ENCODE measurements at places on chromosomes 6 and 20. TPM values are rescaled to one million over a fixed set of nuclear protein-coding genes. Genes with fewer than 3 reads are reported as not detected.

GRCh38 chr6:116136373-116136772, 10.4 kb upstream of the COL10A1 start:
- no peak for DNase-seq

- peak; percentile 31 for DNase-seq
Observed at GRCh38 chr20:50089140-50089786, 23.7 kb downstream of the UBE2V1 start.

- no peak for DNase-seq
Observed at GRCh38 chr6:132063204-132063603, 112.0 kb upstream of the CCN2 start.

DNA sequence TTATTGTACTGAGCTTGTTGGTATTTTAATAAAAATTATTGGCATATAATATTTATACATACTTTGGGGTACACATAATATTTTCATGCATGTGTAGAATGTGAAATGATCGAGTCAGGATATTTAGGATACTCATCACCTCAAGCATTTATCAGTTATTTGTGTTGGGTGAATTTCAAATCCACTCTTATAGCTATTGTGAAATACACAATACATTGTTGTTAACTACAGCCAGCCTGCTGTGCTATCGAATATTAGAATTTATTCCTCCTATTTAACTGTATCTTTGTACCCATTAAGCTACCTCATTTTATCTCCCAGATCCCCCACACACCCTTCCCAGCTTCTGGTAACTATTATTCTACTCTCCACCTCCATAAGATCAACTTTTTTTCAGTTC, 14.6 kb upstream of the MICB start:
- DNase-seq = no peak

- DNase-seq = no peak
Observed at GRCh38 chr6:113343940-113344339, 513.2 kb upstream of the MARCKS start.

DNA sequence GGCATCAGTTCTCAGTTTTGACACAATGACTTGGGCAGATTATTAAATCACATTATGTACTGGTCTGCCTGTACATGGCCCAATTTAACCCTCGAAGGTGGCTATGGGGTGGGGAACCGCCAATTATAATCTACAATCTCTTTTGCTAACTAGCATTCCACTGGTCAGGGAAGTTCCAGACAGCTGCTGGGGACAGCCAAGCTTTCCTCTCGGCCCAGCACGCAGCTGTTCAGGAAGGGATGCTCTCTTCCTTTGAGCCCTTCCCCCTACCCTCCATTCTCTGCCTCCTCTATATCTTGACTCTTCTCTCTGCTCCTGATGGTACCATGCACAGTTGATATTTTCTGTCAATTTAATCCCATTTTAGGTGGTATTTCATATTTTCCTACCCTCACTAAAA, 233.5 kb upstream of the AGPAT4 start:
- DNase-seq = no peak

GRCh38 chr6:127641905-127642304, 64.9 kb downstream of the C6orf58 start:
- no peak for DNase-seq

DNA sequence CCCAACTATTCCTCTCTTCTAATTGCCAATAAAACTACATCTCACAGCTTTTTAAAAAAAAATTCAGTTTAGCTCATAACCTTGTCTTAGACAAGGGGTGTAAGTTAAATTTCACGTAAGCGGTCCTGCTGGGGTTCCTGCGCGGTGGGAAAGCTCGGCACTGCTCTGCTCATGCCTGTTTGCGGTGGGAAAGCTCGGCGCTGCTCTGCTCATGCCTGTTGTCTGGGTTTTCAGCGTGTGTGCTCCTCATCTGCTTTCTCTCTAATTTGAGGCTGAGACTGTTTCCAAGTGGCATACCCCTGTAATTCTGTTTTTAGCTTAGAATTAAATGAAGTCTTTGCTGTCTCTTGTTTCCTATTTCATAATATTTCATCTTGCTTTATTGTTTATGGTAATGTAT, 18.6 kb downstream of the ARID1B start:
- DNase-seq = no peak

TRIM10 gene
- total RNA-seq = 1.9 TPM

JAG1 gene
- total RNA-seq = 7.5 TPM

DNA sequence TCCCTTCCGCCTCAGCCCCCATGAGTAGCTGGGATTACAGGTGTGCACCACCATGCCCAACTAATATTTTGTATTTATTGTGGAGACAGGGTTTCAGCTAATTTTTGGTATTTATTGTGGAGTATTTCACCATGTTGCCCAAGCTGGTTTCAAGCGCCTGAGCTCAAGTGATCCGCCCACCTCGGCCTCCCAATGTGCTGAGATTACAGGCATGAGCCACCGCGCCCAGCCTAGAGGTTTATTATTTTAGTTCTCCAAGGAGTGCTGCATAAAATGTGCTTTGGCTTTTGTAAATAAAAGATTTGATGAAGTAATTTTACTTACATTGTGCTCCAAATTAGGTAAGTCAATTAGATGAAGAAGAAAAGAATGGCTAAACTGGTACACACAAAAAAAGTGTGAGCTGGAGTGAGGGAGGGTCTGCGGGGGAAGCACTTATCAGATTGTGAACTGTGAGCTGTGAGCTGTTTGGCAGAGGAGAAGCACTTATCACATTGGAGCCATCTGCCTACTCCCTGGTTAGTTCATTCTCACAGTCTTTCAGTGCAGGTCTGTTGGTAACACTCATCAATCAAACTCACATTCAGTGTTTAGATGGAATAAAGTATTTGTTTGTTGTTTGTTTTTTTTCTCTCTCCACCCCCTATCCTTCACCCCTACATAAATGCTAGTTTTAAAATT, 398.0 kb downstream of the EPHA7 start:
- no peak for DNase-seq

GRCh38 chr6:92538275-92538674, 881.1 kb downstream of the EPHA7 start:
- DNase-seq = no peak

BEND6 gene
- total RNA-seq = not detected

CALHM5 gene
- 0.11 TPM for total RNA-seq

- DNase-seq = no peak
Observed at GRCh38 chr6:116381000-116381399, 10.3 kb downstream of the DSE start.

DNA sequence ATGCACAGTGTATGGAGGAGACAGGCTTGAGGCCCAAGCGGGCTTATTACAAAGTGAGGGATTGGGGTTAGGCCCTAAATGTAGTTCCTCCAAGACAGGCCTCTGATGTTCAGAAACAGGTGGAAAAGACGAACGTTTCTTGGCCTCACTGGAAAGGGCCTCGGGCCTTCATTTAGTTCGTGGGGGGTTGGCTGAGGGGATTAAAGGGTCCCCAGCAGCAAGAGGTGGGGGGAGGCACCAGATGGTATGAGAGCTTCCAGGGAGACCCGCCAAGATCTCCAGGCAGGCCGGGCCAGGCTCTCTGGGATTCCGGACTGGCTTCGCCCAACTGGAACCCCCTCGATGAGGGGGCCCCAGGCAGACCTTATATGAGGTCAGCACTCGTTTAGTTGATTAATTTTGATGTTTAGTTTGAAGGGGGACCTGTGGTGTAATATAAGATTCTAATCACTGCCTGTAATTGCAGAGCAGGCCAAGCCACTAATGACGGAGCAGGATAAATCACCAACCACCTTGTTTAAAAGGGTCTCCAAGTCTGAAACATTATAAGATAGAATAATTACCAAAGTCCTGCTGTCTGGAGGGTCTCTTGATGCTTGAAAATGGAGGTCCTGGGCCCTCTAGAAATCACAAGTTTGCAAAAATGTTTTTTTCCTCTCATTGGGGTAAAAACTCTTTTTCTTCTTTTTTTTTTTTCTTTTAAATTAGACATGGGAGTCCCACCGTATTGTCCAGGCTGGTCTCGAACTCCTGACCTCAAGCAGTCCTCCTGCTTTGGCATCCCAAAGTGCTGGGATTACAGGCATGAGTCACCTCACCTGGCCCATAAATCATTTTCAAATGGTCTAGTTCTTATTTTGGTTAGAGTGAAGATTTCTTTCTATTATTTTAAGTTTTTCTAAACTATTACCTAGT, 2.2 kb downstream of the HMGA1 start:
- DNase-seq = peak; percentile 40

DNA sequence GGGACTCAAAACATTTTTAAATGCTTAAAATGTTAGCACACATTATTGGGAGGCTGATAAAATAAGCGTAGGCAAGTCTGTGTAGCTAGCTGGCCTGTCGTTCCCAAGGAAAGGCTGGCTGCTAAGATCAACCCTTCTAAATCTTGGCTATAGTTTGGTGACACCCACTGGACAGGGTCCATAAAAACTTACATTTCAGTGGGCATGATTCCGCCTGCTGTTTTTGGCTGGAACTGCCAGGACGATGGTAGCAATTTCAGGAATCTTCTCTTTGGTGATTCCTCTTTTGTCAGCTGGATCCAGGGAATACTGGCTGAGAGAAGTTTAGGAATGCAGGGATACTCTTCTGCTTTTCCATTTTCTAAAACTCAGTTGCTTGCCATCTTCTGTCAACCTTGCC, 162.2 kb downstream of the NKAIN2 start:
- no peak for DNase-seq

GRCh38 chr6:90039911-90040310, 145.6 kb downstream of the GJA10 start:
- no peak for DNase-seq

RNF182 gene
- total RNA-seq = not detected

Measured in right lobe of liver (tissue), 6 donors.